ENCODE measurements at places on chromosomes 5 and 9.

GRCh38 chr9:85743275-85744128 is 1.7 kb upstream of the AGTPBP1 start:
- peak; percentile 21 for DNase-seq

GRCh38 chr9:8241201-8241600 is 441.6 kb upstream of the DMAC1 start:
- no peak for DNase-seq

GRCh38 chr5:125153231-125153630 is 406.8 kb upstream of the ZNF608 start:
- peak; percentile 26 for DNase-seq

DNA sequence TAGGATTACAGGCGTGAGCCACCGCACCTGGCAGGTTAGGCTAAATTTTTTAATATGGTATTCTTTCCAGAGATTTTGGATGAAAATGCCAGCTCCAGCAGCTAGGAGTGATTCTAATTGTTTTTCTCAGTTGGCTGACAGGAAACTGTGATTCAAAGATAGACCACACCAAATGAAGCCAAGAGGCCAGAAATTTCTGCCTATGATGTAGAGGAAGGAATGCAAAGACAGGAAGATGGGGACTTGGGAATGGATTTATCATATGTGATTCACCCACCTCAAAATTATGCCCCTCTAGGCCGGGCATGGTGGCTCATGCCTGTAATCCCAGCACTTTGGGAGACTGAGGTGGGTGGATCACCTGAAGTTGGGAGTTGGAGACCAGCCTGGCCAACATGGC is 53.3 kb downstream of the UGCG start:
- no peak for DNase-seq

DNA sequence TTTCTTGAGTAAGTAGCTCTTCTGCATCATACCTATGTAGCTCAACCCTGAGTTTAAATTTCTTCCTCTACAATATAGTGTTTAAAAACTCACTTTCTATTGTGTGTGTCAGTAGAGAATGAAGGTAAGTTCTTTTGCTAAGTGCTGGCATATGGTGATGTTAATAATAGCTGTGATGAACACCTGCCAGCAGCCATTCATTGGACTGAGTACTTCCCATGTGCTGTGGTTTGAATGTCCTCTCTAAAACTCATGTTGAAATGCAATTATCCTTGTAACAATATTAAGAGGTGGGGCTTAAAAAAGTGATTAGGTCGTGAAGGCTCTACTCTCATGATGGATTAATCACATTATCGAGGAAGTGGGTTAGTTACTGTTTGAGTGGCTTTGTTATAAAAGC is 645.2 kb upstream of the RGMB start:
- DNase-seq, result no peak

DNA sequence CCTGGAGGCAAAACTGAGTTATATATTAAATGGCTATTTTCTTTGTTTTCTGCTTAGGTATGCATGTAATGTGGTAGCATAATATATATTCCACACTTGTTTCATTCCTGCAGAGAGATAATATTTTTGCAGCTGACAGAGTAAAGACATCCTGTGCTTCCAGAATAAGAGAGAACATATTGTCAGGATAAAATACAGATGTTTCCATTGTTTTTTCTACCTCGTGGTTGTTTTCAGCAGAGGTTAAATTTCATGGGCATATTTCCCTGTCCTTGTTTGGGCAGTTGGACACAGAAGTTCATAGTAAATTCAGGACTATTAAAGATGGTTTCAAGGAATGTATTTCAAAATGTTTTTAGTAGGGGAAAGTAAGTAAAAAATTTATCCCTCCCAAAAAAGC is 47.6 kb upstream of the MEGF10 start:
- DNase-seq, result no peak

DNA sequence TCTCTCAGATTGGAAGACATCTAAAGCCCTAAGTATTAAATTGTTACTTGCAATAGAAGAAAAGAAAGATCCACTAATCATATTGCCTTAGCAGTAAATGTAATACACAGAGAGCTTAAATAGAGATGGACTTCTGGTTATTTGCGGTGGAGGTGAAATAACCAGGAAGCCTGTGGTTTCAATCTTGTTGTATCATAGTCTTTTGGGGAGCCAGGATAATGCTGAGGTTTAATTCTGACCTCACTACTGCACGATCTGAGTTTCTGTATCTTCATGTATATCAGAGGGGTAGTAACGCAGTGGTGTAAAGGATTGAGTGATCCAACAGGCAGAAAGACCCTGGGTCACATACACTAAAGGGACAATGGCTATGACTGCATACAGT is 71.7 kb downstream of the ANKRD55 start:
- no peak for DNase-seq

DNA sequence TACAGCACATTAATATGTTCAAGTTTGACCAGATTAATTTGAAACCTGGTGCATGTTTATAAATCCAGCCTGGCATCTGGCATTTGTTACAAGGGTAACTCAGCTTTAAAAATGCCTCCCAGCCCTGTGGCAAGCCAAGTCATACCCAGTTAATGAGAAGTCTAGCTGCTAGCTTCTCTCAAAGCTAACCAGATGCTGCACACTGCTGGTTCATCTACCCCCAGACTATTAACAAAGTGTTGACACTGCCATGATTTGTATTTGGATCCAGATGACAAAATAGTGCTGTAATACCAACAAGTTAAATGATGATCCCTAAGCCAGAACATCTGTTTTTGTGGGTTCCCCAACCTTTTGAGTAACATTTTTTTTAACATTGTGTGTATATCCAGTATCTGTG is 573.7 kb upstream of the DAB2 start:
- DNase-seq, result no peak

DNA sequence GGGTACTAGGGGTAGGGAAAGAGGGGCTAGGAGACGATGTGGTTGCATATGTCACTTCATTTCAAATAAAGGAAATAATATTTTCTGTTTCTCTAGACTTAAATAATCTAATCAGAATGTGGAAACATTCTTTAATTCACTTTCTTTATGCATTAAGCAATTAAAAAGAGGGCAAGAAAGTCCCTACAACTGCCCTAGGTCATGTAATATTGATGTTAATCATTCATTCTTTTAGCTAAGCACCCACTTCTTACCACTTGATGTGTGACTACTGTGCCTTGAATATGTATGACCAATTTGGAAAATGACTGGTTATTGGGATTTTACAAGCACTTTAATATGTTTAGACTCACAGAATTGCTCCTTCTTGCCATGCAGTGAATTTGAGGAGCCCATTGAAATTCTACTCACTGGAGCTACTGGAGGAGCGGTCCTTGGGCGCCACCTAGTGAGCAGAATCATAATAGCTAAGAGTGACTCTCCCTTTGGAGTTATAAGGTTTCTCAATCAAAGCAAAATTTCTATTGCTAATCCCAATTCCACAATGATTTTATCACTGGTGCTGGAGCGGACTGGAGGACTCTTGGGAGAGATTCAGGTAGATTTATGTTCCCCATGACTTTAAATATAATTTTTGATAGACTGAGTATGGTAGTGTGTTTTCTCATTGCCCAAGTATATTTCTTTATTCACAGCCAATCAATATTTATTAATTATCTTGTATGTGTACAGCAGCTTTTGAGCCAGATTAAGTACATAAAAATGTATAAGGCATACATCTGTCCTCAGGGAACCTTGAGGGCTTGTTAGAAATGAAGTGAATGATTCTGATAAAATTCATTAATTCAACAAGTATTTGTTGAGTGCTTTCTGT is 225.1 kb downstream of the ADGRV1 start:
- peak; percentile 40 for DNase-seq

DNA sequence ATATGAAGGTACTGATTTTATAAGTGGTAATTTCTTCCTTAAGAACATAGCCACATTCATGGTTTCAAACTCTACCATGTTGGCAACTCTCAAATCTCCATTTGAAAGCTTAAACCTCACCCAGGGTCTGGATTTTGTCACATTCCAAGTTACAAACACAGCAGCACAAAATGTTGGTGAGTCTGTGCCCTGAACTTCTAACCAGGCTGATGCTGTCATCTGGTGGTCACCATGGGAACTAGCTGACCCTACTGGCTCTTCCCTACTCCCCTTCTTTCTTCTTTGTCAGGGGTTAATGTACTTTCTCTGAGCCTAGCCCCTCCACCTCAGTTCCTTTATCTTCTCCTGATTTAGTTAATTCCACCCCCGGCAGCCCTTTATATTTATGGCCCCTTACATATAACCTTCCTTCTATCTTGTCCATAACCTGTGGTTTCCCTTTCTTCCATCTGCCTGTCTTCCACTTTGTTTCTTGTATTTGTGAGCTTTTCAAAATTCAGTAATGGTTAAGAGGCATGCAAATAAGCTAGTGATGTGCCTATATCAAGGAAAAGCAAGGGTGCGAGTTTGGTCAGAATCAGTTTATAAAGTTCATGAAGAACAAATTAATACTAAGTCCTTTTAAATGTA is 35.9 kb downstream of the TGFBR1 start:
- DNase-seq, result no peak

GRCh38 chr5:66224773-66225553 is 80.9 kb downstream of the SREK1 start:
- no peak for DNase-seq

- no peak for DNase-seq
Observed at GRCh38 chr5:80744149-80744548, 89.4 kb upstream of the DHFR start.

- DNase-seq, result no peak
Observed at GRCh38 chr9:83047839-83048775, 14.8 kb downstream of the RASEF start.

GRCh38 chr9:4985386-4986266 is 554 bp downstream of the JAK2 start:
- peak; percentile 10 for DNase-seq

DNA sequence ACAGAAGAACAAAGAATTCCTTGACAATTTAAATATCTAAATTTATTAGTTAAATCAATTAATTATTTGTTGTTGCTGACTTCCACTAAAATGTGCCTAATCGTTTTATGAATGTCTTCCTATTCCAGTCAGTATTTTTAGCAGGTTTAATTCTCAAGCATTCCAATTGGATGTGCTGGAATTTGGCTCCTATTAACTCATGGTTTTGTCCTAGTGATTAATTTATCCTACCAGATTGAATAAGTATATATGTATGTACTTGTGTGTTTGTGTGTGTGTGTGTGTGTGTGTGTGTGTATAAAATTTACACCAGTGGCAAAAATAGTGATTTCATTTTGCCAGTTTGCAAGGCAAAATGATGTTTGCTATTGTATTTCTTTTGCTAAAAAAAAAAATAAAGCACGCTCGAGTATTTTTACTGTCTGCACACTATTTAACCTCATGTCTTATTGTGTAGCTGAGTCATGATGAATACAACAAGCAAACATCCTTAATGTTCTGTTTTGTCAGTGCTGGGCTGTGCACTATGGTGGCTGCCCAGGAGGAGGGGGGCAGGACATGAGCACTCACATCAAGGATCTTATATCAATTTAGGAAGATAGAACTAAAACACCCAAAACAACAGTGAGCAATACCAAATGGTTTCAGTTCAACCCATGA is 375.5 kb downstream of the PDE4D start:
- DNase-seq, result no peak

DNA sequence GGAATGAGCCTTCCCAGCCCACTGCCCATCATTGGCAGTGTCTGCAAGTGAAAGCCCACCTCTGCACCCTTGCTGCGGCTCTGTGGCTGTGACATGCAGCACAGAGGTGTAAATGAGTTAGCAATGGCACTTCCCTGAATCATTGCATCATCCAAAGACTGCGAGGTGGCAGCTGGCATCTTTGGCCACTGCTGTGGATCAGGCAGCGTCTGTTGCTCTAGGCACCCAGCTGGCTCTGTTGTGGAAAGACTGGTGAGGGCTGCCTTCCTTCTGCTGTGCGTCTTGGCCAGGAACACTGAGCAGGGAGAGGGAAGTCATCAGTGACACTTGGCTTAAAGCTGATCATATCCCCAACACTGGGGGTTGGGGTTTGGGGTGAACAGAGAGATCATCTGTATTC is 64.5 kb downstream of the MFAP3 start:
- no peak for DNase-seq

DNA sequence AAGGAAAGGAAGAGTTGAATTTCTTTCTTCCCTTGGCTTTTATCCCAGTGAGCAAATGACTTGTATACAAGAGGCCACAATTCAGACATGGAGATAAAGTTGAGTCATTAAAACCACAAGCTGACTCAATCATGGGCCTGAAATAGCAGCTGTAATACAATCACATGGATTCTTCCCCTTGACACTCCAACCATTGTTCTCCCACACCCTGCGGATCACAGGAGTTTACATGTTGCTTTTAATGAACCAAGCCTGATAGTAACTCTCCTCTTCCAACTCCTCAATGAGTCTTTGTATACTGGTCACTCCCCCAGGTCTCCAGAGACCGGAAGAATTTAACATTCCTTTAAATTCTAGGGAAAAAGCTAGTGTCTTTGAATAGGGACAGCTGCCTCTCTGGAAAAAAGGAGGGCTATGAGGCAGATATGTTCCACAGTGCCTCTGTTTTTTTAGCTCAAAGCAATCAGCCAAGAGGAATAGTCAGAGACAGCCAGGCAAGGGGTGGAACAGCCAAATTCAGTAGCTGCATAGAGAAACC is 32.4 kb downstream of the PCDHGC5 start:
- DNase-seq, result no peak

DNA sequence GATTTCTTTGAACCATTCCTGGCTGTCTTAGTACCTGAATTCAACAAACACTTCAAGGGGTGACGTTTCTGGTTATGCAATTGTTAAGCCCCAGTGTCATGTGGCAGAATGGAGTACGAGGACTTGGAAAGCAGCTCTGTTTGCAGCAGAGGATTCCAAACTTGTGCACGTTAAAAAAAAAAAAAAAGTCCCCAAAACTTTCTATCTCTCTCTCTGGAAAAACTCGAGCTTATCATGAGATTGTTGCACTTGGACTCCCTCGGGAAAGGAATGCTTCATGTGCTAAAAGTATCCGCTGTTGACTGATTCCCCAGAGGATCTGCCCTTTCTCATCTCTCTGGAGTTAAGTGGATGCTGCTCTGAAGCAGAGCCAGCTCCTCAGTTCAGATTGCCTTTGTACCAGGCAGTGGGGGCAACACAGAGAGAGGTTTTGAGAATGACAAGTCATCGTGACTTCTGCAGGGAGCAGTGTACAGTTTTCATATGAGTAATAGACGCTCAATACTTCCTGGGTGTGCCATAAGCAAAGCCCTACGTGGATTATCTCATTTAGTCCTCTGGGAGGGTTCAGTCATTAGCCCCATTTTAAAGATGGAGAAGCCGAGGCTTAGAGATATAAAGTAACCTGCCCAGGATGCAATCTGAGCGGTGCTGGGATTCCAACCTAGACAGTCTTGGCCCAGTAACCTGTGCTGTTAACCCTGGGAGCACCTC is 28.1 kb downstream of the TMOD1 start:
- DNase-seq, result no peak
